ENCODE measurements at places on chromosomes 7 and 10.

- DNase-seq: no peak
Observed at GRCh38 chr7:142870147-142870559, 15.3 kb downstream of the EPHB6 start.

DNA sequence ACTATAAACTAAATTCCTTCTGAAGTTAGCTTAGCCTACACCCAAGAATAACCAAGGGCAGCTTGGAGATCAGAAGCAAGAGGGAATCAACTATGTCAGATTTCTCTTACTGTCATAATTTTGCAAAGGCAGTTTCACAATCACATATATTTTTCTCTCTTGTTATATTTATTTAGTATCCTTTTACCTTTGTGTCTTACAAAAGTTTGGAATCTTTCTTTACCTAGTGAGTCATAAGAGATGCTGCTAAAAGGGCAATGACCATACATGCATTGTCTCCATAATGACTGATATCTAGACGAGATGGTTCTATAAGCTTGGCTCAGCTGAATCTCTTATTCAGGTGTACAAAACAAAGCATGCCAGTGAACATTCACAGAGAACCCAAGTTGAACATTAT, 61.1 kb downstream of the PPP1R17 start:
- DNase-seq: no peak

- DNase-seq: peak; percentile 43
Observed at GRCh38 chr7:112995059-112995824, 91.4 kb downstream of the GPR85 start.

GRCh38 chr10:73771722-73772280, 10.0 kb upstream of the CHCHD1 start:
- peak; percentile 42 for DNase-seq

- no peak for DNase-seq
Observed at GRCh38 chr10:87654212-87654611, 5.5 kb upstream of the PAPSS2 start.

DNA sequence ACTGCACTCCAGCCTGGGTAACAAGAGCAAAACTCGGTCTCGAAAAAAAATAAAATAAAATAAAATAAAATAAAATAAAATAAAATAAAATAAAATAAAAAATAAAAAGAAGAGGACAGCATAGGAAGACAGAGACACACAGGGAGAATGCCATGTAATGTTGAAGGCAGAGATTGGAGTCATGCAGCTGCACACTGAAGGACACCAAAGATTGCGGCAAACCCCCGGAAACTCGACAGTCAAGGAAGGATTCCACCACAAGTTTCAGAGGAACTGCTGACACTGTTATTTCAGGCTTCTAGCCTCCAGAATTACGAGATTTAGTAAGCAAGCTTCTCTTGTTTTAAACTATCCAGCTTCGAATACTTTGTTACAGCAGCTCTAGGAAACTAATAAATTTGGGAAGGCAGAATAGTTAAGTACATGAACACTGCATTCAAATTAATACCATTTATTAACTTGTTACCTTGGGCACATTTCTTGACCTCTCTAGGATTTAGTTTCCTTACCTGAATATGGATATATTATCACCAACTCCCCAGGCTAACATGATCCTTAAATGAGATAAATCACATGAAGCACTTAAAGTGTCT, 9.5 kb downstream of the CPED1 start:
- DNase-seq: no peak

GRCh38 chr7:21076054-21076453, 289.4 kb upstream of the SP8 start:
- DNase-seq: no peak

GRCh38 chr7:131570401-131570800, 14.0 kb upstream of the PODXL start:
- DNase-seq: no peak

- peak; percentile 43 for DNase-seq
Observed at GRCh38 chr7:131604841-131605279, 48.4 kb upstream of the PODXL start.

GRCh38 chr7:93715234-93715633, 140.7 kb upstream of the CALCR start:
- peak; percentile 9 for DNase-seq

- no peak for DNase-seq
Observed at GRCh38 chr10:124577651-124578050, 116.0 kb downstream of the LHPP start.

DNA sequence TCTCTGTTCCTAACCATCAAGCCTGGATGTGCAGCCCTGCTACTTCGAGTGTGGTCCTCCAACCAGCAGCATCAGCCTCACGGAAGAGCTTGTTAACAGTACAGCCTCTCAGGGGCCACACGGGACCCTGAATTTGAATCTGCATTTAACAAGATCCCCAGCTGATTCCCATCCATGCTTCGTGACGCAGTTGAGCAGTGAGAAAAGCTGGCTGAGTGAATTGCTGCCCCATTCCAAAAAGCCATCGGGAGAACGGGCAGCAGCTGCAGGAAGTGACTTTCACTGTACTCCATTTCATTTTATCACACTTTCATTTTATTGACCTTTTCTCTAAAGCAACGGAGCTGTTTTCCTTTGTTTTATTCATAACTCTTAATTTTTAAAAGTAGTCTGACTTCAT, 22.5 kb downstream of the FAM171A1 start:
- no peak for DNase-seq

DNA sequence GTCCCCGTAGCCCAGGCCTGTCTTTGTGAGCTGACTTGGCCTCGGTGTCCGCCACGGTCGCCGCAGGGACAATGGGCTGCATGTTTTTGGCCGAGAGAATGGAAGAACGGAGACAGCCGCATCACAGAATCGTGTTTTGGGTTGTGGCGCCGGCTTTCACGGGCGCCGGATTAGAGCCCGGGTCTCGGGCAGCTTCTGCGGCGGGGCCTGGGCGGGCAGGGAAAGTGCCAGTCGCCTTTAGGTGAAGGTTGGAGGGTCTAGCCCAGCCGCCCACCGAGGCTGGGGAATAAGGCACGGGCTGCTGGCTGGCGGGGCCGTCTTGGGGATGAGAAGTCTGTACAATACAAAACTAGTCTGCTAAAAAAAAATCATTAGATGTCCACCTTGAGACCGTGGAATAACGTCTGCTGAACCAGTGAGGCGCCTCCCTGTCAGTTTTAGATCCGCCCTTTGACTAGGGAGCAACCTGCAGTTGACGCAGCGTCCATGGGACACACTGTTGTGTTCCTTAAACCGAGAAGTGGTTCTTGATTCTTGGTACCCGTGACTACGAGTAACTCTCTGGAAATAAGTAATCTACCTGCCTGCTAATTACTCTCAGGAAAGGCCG, 577 bp downstream of the DNAJB9 start:
- DNase-seq: peak; percentile 16

GRCh38 chr10:78703593-78703992, 365.2 kb upstream of the ZMIZ1 start:
- DNase-seq: no peak

GRCh38 chr7:47648275-47648925, 66.5 kb upstream of the TNS3 start:
- peak; percentile 75 for DNase-seq

GRCh38 chr10:99526861-99527504, 5.8 kb upstream of the NKX2-3 start:
- no peak for DNase-seq

GRCh38 chr7:97731736-97732564, at the start of gene TAC1:
TSS of gene TAC1 (plus strand) at chr7:97732086. CDS start at chr7:97732613, 527 bp downstream.
- no peak for DNase-seq

DNA sequence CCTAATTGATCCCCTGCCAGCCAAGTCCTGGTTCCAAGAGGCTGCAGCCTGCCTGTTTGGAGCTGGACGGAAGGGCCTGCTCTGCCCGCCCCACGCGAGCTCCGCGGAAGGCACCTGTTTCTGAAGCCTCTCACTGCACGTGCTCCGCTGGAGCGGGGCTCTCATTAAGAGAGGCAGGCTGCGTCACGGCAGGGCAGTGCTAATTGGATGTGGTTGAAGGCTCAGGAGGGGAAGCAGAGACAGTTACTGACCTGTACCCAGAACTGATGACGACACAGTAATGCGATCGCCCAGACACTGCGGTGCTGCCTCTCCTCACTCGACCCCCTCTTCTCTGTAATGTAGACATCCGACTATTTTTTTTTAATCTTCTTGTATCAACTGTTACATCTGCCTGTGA, 411.1 kb upstream of the MGMT start:
- DNase-seq: no peak

- no peak for DNase-seq
Observed at GRCh38 chr10:15814565-15814964, 45.7 kb downstream of the MINDY3 start.

- no peak for DNase-seq
Observed at GRCh38 chr7:75989500-75990388, 4.7 kb downstream of the TMEM120A start.

- DNase-seq: peak; percentile 31
Observed at GRCh38 chr7:138125598-138126111, 49.4 kb downstream of the AKR1D1 start.

GRCh38 chr10:69781576-69781975, 20.1 kb upstream of the COL13A1 start:
- no peak for DNase-seq

GRCh38 chr10:127496035-127496434, 53.1 kb upstream of the NPS start:
- DNase-seq: no peak

DNA sequence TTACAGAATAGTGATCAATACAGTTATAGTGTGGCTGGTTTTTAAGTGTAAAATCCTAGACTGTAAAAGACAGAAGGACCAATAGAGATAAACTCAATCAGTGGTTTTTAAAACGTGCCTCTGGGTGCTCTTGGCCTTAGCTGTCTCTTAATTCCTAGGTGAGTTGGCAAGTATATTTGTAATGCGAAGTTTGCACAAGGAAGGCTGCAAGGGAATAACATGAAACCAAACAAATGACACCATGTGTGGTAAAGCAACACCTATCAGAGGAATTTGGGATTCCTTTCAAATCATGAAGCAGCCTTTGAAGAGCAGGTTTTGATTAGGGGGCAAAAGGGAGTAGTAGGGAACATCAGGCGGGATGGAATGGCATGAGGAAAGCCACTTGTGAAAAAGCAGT, 284.6 kb downstream of the INHBA start:
- no peak for DNase-seq

GRCh38 chr7:100367251-100367620, 6.1 kb upstream of the PILRA start:
- DNase-seq: no peak

GRCh38 chr10:103917302-103918052, 507 bp downstream of the STN1 start:
- DNase-seq: no peak

DNA sequence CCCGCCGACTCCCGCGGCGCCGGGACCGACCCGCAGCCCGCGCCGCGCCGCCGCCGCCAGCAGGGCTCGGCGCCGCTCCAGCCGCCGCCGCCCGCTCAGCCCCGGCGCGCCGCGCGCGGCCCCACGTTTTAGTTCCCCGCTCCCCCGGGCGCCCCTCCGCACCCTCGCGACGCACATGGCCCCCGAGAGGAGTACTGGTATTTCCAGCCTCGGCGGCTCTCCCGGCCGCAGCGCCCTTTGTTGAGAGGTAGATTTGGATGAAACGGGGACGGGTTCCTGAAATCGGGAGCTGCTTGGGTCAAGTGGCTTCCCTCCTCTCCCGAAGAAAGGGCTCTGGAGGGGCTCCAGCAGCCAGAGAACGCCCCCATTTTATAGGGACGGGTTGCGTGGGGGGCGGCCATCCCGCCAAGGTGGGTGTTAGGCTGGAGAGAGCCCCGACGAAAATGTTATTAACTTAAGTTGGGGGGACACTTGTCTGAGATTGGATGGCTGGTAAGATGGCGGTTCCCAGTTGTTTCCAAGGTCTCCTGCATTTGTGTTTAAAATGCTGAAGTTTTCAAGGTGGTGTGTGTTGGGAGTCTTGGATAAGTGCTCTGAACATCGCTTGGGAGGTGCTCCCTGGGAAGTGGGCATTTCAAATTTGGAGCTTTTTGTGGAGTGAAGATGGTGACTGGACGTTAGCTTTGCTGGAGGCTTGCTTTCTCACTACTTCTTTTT, 1.2 kb downstream of the BMI1 start:
- DNase-seq: no peak

- no peak for DNase-seq
Observed at GRCh38 chr10:122986335-122986734, 6.1 kb downstream of the PSTK start.

DNA sequence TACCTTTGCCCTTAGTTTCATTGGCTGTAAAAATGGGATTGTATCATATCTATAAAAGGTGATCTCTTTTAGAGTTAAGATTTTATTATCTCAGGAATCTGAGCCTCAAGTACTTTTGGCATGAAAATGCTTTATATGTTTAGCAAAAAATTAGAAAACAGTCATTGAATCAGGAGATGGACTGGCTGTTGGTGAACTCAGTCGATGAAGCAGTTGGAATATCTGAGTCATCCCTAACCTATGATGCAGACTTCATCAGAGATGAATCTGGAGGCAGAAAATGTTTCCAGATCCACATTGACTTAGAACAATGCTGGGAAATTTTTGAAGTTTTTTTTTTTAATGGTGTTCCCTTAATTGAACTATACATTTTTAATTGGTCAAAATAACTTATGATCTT, 228.5 kb downstream of the SLC25A13 start:
- DNase-seq: peak; percentile 36

All from skeletal muscle cell (primary cell).